ENCODE measurements at places on chromosomes 6 and 20.
A peak's percentile ranks its signal among the peaks of the same experiment; 100 is the strongest.

GRCh38 chr20:39083761-39084160 is 121.6 kb downstream of the DHX35 start:
- ATAC-seq = no peak

GRCh38 chr6:46044881-46045617 is 29.4 kb upstream of the CLIC5 start:
- peak; percentile 94 for ATAC-seq

DNA sequence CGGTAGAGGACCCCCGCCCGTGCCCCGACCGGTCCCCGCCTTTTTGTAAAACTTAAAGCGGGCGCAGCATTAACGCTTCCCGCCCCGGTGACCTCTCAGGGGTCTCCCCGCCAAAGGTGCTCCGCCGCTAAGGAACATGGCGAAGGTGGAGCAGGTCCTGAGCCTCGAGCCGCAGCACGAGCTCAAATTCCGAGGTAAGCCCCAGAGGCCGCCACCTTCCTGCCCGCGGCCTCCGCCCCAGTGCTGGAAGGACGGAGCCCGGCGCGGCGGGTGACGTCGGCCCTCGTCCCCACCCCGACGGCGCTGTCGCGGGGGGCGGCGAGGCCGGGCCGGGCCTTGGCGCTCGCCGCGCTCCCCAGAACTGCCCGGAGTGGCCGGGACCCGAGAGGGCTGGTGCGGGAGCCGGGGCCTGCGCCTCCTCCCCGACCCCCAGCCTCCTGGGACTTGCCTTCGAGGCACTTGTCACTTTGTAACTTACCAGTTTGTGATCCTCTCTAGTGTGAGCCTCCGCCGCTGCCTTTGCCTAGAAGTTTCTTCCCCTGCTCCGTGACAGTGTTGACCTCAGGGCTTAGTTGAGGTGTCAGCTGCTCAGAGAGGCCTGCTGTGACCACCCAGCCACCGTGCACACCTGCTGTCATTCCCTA is 417 bp downstream of the VAPB start:
- peak; percentile 42 for ATAC-seq

DNA sequence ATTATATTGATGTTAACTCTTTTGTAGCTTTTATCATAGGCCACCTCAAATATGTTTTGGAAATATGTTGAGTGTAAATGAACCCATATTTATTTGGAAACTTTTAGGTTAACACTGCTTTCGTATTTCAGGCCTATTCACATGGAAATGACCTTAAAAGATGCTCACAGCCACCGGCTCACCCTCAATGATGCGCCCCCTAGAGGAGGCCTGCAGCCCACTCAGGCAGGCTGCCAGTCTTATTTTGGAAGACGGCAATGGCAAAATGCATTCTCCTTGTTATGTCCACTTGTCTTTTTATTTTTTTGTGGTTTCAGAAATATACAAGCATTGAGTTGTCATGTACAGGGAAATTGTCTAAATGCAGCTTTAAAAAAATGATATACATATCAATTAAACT is 869.7 kb downstream of the PHF3 start:
- no peak for ATAC-seq

DNA sequence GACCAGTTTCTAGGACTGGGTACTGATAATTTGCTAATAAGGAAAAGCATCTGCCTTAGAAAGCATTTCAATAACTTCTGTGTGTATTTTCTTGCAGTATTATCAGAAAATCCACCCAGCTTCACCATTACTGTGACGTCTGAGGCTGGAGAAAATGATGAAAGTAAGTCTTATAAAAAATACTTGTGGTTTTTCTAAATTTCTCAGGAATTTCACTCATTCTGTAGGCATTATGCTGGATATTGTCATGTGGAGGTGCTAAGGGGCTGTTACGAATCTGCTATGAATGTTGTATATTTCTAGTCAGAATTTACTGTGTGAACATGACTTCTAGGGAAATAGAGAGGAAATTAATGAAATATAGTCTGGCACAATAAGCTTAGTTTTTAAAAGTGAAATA is 8.9 kb downstream of the RWDD1 start:
- ATAC-seq = no peak

DNA sequence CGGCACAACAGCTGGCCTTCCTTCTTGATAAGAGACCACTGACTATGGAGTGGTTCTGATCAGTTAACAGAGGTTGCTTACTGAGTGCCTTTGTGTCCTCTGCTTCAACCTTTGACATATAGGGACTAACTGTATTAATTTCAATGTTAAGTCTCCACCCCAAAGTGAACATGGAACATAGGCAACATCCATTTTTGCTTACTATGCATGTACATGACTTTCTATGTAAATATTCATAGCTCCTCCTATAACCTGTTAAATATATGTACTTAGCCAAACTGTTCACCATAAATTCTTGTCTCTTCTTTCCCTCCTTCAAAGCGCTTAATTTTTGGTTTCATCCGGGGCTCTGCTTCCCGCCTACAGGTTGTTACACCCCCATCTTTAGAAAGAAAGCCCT is 334.8 kb downstream of the EPM2A start:
- no peak for ATAC-seq

All from activated T-helper 17 cell treated with anti-CD3 and anti-CD28 coated beads, Interleukin-2, amount 50 U/mL, for 72 hours (primary cell).